Omental fat pad (tissue), 4 donors: ENCODE measurements at places on chromosomes 2 and 18. TPM values are rescaled to one million over a fixed set of nuclear protein-coding genes. Genes with fewer than 3 reads are reported as not detected.

The NETO1 gene
- total RNA-seq, result 0.84 TPM

The TET3 gene
- 11.8 TPM for total RNA-seq

The ADD2 gene
- 4.8 TPM for total RNA-seq

The CHRND gene
- total RNA-seq, result not detected

- no peak for DNase-seq
Observed at GRCh38 chr2:1676913-1677820, 67.1 kb downstream of the PXDN start.

GRCh38 chr18:76953583-76954233 is 131.4 kb downstream of the ZNF236 start:
- DNase-seq, result peak; percentile 44

GRCh38 chr2:18065249-18065648 is 186.8 kb downstream of the KCNS3 start:
- no peak for DNase-seq

GRCh38 chr18:46141199-46141598 is 37.0 kb downstream of the HAUS1 start:
- no peak for DNase-seq

DNA sequence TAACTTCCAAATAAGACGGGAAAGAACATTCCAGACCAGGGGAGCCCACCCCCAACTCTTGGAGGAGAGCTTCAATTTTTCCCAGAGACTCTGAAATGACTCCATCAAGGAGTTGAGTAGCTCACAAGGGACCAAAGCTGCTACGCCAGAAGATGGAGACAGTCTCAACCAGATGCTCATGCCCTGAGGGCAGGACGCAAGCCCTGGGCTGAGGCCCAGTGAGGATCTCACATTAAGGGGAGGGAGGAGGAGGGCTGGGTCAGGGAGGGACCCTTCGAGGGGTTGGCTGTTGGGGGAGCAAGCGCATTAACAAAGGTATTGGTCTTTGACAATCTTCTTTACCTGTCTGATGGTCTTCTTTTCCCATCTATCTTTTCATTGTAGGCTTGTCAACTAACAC is 141.3 kb upstream of the SLC1A4 start:
- DNase-seq, result no peak

DNA sequence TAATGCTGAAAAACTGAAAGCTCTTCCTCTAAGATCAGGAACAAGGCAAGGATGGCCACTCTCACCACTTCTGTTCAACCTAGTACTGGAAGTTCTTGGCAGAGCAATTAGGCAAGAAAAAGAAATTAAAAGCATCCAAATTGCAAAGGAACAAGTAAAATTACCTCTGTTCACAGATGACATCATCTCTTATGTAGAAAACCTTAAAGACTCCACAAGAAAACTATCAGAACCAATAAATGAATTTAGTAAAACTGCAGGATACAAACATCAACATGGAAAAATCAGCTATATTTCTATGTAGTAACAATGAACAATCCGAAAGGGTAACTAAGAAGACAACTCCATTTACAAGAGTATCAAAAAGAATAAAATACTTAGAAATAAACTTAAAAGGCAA is 112.2 kb downstream of the CHN1 start:
- no peak for DNase-seq

DNA sequence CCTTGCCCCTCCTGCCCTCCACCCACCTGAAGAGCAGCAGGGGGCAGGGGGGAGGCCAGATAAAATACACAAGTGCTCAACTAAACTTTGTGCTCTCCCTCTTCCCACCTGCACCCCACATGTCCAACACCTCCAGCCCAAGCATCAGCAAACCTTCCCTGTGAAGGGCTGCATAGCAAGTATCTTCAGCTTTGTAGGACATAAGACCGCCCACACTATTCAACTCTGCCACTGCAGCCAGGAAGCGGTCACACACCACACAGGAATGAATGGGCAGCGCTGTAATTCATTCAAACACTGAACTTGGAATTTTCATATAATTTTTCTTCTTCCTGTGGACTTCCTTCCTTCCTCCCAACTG is 27.5 kb downstream of the TFCP2L1 start:
- no peak for DNase-seq

DNA sequence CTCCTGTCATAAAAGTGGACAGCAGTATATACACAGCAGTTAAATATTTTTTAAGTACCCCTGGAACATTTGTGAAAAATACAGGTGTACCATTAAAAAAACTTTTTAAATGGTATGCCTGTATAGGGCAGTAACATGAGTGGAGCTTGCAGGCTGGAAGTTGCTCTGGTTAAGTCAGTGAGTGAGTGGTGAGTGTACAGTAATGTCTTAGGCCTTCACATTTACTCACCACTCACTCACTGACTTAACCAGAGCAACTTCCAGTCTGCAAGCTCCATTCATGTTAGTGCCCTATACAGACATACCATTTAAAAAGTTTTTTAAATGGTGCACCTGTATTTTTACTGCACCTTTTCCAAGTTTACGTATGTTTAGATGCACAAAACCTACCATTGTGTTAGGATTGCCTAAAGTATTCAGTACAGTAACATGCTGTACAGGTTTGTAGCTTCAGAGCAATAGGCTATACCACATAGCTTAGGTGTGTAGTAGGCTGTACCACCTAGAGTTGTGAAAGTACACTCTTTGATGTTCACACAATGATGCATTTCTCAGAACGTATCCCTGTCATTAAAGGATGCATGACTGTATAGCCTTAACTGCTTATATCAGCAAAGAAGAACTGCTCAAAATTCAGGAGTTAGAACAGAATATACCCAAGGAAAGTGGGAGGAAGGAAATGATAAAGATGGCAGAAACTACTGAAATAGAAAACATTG is 112.6 kb downstream of the EHBP1 start:
- DNase-seq, result no peak

DNA sequence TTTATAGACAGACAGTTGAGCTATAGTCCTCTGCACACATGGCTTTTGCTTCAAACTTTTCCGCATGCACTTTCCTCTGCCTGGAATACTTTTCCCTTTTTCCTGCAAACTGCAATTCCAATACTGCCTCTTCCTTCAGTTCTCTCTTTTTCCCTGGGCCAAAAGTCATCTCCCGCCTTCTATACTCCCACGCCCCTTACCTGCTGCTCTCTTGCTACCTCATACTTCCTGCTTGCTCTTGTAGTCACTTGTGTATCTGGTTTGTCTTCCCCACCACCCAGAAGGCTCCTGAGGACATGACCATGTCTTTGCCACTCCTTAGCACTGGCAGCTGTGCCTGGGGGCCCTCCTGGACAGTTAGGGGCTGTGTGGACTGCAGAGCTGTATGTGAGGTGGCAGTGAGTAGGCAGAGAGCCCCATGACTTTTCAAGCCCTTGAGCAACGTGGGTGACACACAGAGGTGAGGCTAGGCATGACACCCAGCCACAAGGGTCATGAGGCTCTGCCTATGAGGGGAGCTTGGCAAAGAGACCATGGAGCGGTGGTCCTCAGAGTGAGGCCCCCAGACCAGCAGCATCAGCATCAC is 23.2 kb downstream of the SPEG start:
- DNase-seq, result no peak

- DNase-seq, result no peak
Observed at GRCh38 chr2:121570667-121571055, 40.0 kb downstream of the RNU4ATAC start.
